ENCODE measurements at places on chromosomes 12 and 14. TPM values are rescaled to one million over a fixed set of nuclear protein-coding genes. Genes with fewer than 3 reads are reported as not detected.

Gene SLC25A21
- 1.4 TPM for total RNA-seq

GRCh38 chr12:50021031-50021430 lies 4.3 kb downstream of the RACGAP1 start:
- no peak for DNase-seq

DNA sequence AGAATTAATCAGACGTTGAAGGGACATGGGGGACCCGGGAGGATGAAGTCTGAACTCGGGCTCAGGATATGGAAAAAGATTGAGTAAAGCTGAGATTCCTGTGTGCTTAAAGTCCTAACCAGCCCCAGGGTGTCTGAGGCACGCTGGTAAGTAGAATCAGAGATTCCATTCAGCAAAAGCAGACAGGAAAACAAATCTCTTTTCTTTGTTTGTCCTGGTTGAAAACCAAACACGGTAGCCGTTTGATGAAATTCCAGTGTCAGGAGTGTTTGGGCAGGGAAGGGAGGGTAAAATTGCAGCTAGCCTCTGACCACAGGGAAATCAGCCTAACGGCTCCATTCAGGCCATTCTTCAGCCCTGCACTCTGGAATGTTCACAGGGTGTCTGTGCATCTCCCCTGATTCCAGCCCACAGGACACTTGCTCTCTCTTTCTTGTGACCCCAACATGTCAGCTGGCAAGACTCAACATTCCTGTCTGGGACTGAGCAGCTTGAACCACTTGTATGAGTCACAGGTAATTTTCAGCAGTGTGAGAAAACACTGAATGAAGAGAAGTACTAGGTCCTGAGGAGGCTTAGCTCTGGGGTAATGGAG lies 31.0 kb downstream of the NINJ2 start:
- no peak for DNase-seq

- DNase-seq, result no peak
These were observed 10.6 kb downstream of the METAP2 start for GRCh38 chr12:95484524-95484923.
